ENCODE measurements at places on chromosomes 2 and 18.

GRCh38 chr2:88038263-88039105 lies 17.1 kb downstream of the KRCC1 start:
- DNase-seq: no peak

DNA sequence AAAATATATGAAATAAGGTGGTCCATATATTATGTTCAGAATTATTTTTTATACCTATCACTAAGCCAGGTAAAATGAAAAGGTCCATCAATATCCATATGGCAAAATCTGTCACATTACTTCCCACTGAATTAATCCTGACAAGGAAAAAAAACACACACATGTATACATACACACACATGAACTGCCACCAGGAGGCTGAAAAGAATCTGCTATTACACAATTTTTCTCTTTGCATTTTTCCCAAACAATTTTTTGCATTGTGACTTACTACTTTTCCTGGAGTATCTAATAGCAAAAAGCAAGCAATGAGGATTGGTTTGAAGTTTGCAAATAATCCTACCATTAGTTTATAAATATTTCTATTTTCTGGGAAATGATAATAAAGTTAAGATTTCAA lies 128.2 kb upstream of the CD226 start:
- no peak for DNase-seq

- DNase-seq: peak; percentile 96
These were observed at the start of gene NRP2 for GRCh38 chr2:205682239-205682970. TSS of gene NRP2 (plus strand) at chr2:205682501. CDS start at chr2:205683291, 790 bp downstream.

- no peak for DNase-seq
These were observed 1363.2 kb upstream of the ACVR2A start for GRCh38 chr2:146481629-146482028.

GRCh38 chr2:128457006-128457604 lies 138.4 kb upstream of the HS6ST1 start:
- peak; percentile 37 for DNase-seq

- no peak for DNase-seq
These were observed 60.0 kb downstream of the CABLES1 start for GRCh38 chr18:23194997-23195957.

GRCh38 chr2:63680455-63680854 lies 91.7 kb downstream of the MDH1 start:
- DNase-seq: no peak

DNA sequence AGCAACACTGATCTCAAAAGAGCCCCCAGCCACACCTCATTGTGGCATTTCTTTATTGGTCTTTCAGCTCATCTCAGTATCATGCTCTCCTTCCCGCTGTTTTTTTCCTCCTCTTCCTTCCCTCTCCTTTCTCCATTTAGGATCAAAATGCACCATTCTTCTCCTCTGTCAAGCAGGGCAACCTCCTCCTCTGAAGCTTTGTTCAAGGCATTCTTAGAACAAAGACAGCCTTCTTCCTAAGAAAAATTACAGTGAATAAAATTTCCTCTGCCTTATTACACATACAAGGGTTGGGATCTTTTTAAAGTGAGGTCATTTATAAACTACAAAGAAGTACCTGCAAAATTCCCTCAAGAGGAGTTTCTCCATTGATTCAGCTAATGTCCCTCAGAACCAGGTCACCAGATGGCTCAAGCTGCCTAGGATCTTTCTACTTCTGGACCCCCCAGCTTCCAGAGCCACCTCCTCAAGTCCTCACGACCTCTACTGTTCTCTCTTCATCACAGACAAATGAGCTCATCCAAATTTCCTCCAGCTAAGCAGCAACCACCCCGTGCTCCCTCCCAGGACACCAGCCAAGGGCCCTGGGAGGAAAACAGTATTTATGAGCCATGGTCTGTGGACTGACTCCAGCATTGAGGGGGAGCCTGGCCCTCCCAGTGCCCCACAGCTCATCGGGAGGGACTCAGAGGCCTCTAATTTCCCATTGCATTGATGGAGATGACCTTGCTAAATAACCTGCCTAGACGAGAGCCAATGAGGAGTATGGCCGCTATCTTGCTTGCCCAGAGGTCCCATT lies 18.0 kb downstream of the SFXN5 start:
- DNase-seq: no peak

- DNase-seq: no peak
These were observed 318.8 kb upstream of the TMEFF2 start for GRCh38 chr2:192513575-192513974.

- DNase-seq: peak; percentile 79
These were observed 9.1 kb upstream of the MYO5B start for GRCh38 chr18:50203801-50204604.

GRCh38 chr2:26327291-26328272 lies 18.4 kb upstream of the SELENOI start:
- no peak for DNase-seq

DNA sequence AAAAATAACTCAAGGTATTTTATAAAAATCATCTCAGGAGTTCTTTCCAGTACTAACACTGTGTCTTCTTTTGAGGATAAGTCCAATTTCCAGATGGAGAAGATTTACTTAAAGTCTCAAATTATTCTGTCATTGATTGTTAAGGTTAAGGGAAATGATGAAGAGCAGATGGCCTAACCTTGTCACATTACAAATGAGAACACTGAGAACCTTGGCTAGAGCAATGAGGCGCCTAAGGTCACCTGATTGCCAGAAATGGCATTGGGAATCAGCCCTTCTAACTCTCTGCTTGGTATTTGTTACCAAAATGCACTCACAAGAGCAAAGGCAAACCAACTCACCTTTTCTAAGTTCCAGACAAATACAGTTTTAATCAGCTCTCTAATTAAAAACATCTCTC lies 835.1 kb downstream of the RNF144A start:
- DNase-seq: no peak

DNA sequence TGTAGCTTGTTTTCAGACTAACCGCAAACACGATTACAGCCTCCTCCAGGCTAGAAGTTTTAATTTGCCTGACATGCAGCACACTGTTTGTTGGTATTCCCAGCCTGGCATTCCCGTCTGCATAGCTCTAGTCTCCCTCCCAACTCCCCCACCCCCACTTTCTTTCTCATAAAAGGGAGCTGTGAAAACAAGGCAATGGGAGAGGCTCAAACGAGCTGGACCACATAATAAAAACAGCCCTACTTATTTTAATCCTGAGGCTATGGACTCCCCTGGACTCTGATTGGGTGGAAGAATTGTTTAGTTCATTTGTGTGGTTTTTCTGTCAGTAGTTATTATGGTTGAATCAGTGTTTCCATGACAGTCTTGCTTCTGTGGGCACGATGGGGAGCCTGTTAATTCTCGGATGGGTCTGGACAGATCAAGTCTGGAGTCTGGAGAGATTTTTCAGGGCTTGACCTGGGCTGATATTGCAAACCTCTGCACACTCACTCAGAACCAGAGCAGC lies 1.2 kb downstream of the STON1 start:
- DNase-seq: peak; percentile 96

DNA sequence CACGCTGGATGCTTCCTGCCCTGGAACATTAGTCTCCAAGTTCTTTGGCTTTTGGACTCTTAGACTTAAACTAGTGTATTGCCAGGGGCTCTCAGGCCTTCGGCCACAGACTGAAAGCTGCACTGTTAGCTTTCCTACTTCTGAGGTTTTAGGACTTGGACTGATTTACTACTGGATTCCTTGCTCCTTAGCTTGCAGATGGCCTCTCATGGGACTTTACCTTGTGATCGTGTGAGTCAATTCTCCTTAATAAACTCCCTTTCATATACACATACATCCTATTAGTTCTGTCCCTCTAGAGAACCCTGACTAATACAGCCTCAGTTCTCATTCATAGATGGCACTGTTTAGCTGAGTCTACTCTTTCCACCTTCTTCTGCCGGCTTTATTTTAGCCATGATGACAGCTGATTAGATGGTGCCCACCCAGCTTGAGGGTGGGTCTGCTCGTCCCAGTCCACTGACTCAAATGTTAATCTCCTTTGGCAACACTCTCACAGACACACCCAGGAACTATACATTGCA lies 389.1 kb downstream of the NYAP2 start:
- DNase-seq: no peak

- DNase-seq: peak; percentile 44
These were observed 87.8 kb upstream of the SNTG2 start for GRCh38 chr2:862731-863466.

- no peak for DNase-seq
These were observed 19.2 kb upstream of the IL36G start for GRCh38 chr2:112958428-112959108.

DNA sequence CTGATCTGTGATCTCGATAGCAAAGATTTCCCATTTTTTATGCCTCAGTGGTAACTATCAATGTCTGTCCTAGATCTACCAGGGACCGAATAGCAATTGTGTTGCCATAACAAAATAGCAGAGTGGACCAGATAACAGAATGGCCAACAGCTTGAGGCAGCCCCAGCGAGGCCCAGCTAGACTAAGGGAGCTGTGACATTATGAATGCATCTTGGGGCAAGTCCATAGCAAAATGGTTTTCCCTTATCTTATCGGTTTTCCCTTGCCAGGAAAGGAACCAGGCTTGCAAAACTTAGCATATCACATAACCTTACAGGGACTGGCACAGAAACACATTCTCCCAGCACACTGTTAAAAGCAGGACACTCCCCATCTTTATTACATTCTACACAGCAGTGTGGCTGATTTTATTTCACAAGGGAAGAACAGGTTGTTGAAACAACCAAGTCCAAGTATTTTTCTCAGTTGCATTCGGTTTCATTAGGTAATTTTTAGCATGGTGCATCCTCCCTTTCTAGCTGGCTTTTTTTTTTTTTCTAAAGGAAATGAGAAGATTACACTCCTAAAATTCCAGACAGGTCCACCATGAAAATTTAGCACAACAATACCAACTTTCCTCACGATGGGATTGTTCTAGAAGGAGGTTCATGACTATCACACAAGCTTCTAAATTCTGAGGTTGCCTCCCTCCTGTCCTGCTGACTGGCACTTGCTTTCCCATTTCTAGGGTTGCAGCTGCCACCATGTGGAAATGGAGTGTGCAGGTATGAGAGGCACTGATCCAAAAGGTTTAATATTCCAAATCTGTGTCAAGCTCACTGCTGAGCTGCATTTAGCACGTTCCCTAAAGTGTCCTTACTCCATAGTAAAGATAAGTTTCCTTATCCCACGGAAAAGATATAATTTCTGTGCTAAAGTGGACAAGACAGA lies 97.0 kb upstream of the SLC35G4 start:
- no peak for DNase-seq

- no peak for DNase-seq
These were observed 7.1 kb downstream of the THAP4 start for GRCh38 chr2:241629762-241630435.

DNA sequence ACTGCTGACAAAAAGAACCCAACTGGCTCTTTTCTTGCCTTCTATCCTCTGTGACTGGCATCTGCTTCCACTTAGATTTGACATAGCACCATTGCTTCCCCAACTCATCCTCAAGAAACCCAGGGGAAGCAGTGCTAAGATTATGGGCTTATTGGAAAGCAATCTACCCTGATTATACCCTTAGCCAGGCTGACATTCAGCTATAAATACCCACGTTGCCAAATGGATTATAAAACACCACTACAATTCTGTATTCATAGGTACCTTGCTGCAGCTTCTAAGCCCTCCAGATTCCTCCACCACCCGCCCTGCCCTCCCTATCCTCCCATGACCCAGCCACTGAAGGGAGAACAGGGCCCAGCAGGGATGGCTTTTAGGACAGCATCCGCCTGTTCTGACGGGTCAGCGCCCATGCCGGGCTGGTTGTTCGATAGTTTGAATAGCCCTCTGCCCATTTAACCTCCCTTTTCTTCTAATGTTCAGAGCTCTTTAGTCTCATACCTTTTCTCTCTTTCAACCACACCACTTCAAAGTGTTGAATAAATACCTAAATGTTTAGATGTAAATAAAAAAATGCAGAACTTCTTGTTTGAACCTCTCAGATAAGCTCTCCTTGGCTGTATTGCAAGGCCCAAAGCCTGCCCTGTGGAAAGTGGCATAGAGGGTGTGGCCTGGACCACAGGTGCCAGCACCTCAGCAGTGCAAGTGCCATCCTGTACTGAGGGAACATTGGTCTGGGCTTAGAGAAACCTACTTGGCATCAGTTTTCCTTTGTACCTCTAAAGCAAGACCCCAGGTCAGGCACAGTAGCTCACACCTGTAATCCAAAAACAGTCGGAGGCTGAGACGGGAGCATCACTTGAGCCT lies 86.6 kb upstream of the RGPD5 start:
- DNase-seq: peak; percentile 43

DNA sequence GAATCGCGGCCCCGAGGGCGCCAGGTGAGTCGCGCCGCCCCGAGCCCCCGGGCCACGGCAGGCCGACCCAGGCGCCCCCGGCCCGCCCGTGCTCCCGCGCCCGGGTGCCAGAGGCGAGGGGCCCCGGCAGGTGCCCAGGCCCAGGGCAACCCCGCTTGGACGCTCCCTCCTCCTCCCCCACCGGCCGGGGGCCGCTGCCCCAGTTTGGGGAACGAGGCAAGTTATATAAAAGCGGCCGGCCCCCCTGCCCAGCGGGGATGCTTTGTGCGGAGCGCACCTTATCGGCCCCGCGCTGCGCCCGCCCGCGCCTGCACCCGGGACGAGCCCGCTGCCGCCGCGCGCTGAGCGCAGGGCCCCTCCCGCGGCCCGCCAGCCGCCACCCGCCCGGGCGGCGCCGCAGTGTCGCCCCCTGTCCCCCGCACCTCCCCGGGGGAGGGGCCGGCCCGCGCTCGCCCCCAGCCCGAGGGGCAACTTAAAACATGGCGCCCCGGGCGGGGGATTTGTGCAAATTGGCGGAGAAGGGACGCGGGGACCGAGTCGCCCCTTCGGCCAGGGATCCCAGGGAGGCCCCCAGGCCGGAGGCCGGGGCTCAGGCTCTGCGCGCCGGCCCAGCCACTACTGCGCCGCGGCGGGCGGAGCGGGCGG lies 639 bp downstream of the EPB41L3 start:
- peak; percentile 59 for DNase-seq

DNA sequence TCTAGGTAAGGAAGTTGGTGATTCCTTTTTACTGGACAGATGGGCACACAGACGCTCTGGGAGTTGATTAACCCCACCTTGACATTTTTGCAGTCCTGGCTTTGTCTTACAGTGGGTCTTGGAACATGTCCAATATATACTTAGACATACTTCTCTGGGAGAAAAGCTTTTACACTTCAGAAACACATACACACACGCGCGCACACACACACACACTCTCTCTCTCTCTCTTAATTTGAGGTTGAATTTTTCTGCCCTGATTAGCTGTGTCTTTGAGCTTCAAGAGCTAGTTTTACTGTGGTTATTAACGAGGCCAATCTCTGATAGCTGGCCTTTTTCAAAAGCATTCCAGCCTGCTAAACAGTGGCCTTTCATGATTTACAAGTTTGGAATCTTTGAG lies 215.0 kb downstream of the MYCN start:
- no peak for DNase-seq

DNA sequence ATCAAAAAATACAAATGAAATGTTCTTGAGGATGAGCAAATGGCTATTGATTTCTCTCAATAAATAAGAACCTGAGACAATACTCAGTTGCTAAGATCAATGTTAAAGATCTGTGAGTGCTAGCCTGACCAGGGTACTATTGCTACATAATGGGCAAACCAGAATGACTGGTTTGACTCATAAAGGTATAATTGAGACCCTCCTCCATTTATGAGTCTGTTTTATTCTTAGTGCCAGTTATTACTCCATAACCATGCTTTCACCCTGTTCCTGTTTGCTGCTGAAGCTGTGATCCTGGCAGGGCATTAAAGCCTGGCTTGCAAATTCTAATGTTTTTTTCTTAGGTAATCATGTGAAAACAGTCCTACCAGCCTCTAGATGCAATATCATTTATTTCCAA lies 56.6 kb upstream of the PPM1B start:
- no peak for DNase-seq

GRCh38 chr18:13527256-13527655 lies 199.1 kb downstream of the FAM210A start:
- DNase-seq: peak; percentile 37

GRCh38 chr2:96953611-96953978 lies 32.8 kb downstream of the FAM178B start:
- DNase-seq: no peak

GRCh38 chr2:167715932-167716331 lies 531.5 kb downstream of the STK39 start:
- DNase-seq: no peak

All from islet precursor cell (in vitro differentiated cells).